ENCODE measurements at places on chromosomes 2 and 18. TPM values are rescaled to one million over a fixed set of nuclear protein-coding genes. Genes with fewer than 3 reads are reported as not detected.

The PPP1R1C gene
- 0.22 TPM for polyA plus RNA-seq

The DSG4 gene
- polyA plus RNA-seq = not detected

The CRYBA2 gene
- polyA plus RNA-seq = not detected

The EGR4 gene
- not detected for polyA plus RNA-seq

The ALPI gene
- 0.14 TPM for polyA plus RNA-seq

The SERPINB2 gene
- polyA plus RNA-seq = 0.03 TPM

The LYG1 gene
- polyA plus RNA-seq = 2.5 TPM

The ANKRD30B gene
- not detected for polyA plus RNA-seq
